ENCODE measurements at places on chromosomes 6 and 20.
A peak's percentile ranks its signal among the peaks of the same experiment; 100 is the strongest.

DNA sequence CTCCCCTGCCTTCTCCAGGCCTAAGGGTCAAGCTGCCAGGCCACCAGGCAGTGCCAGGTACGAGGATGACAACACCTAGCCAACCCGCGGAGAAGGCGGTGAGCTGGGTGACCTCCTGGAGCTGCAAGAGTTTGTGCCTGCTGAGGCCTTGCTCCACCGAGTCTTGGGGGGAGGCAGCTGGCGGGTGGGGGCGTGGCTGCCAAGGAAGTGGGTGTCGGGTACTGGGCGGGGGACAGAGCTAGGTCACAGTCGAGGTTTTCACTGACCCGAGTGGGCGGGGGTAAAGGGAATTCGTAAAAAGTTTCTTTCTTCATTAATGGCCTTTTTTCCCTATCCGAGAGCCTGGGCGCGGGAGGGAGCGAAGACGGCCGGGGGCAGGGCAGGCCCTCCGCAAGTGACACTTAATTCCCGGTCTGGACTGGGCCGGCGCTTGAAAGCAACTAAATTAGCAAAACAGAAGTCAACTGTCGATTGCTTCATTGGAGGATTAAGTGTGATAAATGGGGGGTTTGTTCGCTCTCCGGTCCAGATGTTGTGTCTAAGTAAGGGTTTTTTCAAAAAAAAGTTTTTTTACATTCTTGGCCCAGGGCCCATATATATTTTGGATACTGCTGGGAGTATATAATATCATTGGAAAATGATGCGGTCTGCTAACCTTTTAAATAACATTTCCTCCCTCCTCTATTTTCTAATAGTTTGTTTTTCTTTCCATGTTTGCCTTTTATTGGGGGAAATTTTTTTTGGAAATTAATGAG, 43.1 kb upstream of the FOXP4 start:
- DNase-seq: no peak

- no peak for DNase-seq
These were observed 49.4 kb upstream of the ARMC2 start for GRCh38 chr6:108798670-108799353.

GRCh38 chr20:3483309-3483708, 12.5 kb downstream of the ATRN start:
- no peak for DNase-seq

- DNase-seq: no peak
These were observed 181.0 kb downstream of the TBC1D7 start for GRCh38 chr6:13147376-13147775.

GRCh38 chr20:47397652-47398301, 41.3 kb upstream of the ZMYND8 start:
- no peak for DNase-seq

- DNase-seq: no peak
These were observed 19.9 kb downstream of the GLYATL3 start for GRCh38 chr6:49519660-49520059.

DNA sequence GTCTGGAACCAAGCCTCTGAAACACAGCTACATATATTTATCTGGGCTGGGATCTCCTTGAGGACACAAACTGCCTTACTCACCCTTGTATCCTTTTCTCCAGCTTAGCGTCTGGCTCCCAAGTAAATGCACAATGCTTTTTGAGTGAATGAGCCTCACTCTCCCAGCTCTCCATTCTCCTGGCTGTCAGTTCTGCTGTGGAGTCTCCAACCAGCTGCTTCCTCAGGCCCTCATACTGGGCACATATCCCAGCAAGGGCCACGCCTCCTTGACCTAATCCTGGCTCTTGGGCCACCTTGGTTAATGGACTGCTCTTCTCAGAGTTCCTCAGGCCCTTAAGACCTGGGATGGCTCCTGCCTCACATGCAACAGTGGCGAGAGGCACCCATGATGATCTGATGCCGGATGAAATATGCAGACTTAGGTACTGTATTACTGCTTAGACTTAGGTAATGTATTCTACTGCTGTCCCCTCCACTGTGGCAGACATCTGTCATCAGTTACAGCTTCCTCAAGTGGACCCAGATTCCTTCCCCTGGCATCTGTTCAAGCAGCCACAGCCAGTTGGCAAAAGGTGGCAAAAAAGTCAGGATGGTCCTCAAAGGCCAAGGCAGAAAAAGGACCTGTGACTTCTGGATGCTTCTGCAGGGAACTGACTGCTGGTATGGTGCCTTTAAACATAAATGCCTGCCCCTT, 16.5 kb downstream of the SNHG17 start:
- DNase-seq: peak; percentile 20

DNA sequence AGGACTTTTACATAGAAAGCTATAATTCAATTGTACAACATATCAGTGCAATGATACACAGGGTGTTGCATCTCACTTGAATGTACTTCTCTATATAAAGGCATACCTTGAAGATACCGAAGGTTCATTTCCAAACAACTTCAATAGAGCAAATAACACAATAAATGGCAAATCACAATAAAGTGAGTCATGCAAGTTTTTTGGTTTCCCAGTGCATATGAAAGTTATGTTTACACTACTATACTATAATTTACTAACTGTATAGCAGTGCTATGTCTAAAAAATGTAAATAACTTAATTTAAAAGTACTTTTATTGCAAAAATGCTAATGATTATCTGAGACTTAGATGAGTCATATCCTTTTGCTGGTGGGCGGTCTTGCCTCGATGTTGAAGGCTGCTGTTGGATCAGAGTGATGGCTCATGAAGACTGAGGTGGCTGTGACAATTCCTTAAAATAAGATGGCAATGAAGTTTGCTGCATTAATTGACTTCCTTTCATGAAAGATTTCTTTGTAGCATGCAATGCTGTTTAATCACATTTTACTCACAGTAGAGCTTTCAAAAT, 188.8 kb downstream of the TASP1 start:
- no peak for DNase-seq

- DNase-seq: no peak
These were observed 24.1 kb downstream of the HECA start for GRCh38 chr6:139159016-139159415.

- no peak for DNase-seq
These were observed 1.1 kb upstream of the SLC22A23 start for GRCh38 chr6:3457710-3458602.

DNA sequence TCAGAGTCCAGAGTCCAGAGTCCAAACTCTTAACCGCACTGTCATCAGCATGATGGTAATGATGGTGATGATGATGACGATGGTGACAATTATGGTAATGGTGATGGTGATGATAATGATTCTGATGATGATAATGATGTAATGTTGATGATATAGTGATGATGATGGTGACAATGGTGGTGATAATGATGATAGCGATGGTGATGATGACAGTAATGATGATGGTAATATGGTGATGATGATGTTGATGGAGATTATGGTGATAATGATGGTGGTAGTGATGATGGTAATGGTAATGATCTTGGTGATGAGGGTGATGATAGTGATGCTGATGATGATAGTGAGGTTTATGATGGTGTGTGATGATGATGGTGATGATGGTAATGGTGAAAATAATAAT, 367.8 kb upstream of the CDH4 start:
- DNase-seq: no peak

DNA sequence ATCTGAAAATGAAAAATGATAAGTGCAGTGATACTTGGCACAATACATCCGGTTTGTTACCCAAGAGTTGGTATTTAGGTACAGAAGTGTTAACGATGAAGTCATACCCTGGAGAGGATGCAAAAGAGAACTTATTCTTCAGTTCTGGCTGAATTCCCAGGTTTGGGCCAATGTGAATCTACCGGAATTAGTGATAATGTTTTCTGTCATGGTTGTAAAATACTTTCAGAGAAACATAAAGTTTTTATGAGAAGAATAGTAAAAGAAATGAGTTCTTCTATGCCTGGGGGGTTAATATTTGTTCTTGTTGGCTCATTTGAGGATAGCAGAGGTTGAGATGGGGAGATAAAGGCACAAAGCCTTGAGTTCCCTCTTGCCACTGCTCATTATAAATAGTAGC, 509.9 kb upstream of the POU3F2 start:
- no peak for DNase-seq

- DNase-seq: no peak
These were observed 756 bp downstream of the MTG2 start for GRCh38 chr20:62183426-62184142.

GRCh38 chr6:11767978-11768756, 10.4 kb downstream of the ADTRP start:
- no peak for DNase-seq

- DNase-seq: peak; percentile 44
These were observed 23.0 kb upstream of the CD24 start for GRCh38 chr6:106997392-106998158.

- no peak for DNase-seq
These were observed 69.9 kb downstream of the MRPL14 start for GRCh38 chr6:44057238-44057930.

DNA sequence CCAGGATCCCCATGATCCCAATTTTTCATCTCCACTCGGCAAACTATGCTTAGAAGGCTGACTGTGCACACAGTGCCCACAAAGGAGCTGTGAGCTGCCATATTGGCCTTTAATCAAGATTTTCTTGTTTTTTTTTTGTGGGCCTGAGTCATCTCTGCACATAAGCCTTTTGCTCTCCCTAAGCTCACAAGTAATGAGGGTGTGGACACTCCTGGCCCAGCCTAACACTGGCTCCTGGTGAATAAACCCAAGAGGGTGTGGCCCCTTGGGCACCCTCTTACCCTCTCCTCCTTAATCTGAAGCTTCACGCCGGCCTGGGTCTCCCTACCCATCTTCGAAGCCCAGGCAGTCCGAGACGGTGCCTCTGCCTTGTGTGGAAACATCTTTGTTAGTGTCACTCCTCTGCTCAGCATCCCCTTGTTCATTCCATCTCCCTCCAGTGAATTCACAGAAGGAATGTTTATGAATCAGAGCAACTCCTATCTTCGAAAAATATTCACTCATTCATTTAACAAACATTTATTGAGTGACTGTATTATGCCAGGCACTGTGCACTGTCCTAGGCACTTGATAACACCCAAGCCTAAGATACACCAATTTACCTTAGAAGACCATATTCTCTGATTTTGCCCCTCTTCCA, 22.2 kb upstream of the MRPS10 start:
- DNase-seq: no peak

DNA sequence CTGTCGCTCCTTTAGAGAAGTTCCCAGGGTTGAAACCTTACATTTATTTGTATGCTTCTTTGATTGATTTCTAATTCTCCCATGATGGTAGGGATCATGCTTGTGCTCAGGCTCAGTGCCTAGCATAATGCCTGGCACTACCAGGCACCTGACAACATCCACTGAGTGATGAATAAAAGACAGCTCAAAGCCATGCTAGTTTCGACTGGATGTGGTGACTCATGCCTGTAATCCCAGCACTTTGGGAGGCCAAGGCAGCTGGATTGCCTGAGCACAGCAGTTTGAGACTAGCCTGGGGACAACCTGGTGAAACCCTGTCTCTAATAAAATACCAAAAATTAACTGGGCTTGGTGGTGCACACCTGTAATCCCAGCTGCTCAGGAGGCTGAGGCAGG, 11.6 kb upstream of the CD164 start:
- DNase-seq: no peak

All from SW 1271 (cell line).